ENCODE measurements at places on chromosomes 2 and 18.

- peak; percentile 26 for DNase-seq
Observed at GRCh38 chr2:9971105-9971818, 19.8 kb downstream of the GRHL1 start.

DNA sequence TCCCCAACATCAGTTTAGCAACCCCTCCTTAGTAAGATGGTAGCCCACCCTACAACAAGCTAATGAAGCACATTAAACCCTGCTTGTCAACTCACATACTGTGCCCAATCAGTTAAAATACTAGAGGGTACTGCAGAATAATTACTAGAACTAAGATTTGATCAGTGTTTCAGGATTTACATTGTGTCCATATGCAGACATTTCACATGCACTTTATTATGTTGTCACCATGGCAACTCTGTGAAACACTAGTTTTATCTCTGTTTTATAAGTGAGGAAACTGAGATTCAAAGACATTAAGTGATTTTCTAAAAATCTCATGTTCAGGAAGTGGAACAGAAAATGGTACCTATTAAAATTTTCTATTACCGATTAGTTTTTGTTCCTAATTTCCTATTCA is 61.7 kb downstream of the CYBRD1 start:
- DNase-seq = no peak

- DNase-seq = peak; percentile 9
Observed at GRCh38 chr18:8106603-8107002, 502.6 kb upstream of the RAB12 start.

GRCh38 chr2:71679491-71679890 is 226.1 kb downstream of the DYSF start:
- no peak for DNase-seq

DNA sequence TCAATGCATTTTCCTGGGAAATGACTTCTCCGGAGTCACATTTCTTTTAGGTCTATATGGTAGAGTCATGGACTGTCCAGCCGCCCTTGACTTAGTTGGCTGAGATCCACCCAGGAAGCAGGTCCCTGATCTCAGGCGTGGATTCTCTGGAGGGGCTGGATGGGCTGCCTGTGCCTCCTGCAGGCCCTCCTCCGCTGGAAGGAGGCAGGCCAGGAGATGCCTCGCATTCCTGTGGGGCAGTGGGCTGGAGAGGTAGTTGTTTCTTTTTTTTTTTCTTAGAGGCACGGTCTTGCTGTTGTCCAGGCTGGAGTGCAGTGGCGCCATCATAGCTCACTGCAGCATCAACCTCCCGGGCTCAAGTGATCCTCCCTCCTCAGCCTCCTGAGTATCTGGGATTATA is 129.0 kb upstream of the MYCN start:
- no peak for DNase-seq

DNA sequence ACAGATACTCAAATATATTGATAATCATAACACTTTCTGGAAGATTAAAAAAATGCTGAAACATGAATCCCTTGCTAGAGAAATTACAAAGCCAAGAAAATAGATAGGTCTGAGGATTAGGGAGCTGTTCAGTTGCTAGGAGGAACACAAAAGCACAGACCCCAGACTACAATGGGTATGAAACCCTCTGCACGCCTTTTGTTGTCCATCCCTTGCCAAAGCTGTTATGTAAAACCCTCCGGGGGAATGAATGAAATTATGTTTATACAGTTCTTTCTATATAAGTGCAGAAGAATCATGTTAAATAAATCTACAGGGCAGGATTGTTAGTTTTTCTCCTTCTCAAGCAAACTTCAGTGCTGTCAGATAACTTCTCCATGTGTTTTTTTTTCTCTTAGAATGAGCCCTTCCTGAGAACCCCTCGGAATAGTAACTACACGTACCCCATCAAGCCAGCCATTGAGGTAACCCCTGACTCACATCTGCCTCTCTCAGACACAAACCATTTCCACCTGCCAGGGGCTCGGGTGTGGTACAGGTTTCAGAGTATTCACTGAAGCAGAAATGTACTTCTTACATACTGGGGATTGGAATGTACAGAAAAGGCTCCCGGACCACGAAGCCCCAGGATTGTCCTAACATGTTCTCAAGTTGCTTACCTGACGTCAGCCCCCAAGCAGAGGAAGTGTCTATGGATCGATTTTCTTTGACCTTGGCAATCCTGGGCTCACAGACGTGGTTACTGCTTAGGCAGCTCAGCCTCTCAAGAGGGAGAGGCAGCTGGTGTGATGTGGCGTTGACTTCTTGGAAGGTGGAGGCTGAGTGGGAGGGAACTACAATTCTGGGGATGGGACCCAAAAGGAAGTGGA is 118.0 kb downstream of the PLB1 start:
- peak; percentile 41 for DNase-seq

- peak; percentile 57 for DNase-seq
Observed at GRCh38 chr2:80014637-80015036, 289.9 kb downstream of the LRRTM1 start.

- peak; percentile 80 for DNase-seq
Observed at GRCh38 chr18:7904529-7904928, 337.4 kb downstream of the PTPRM start.
